Left cardiac atrium (tissue), 4 donors: ENCODE measurements at places on chromosomes 2 and 18.

DNA sequence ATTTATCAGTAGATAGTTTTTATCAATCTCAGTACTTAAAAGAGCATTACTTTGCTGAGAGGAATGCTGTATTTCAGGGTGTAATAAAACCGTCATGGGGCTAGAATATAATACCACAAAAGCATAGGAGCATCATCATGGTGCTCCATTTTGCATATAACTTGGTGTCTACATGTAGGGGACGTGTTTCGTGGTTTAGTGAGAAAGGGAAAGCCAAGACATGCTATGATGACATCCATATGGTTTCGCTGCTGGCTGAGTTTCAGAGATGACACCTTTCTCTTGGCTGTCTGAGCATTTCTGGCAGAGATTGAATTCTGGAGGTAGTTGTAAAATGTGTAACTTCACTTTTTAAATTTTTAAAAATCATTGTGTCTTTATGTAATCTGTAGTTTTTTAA lies 32.4 kb downstream of the WDR43 start:
- DNase-seq = no peak

- DNase-seq = no peak
These were observed 76.5 kb downstream of the RAD51AP2 start for GRCh38 chr2:17441790-17442189.

- no peak for DNase-seq
These were observed 39.1 kb downstream of the PCBP1 start for GRCh38 chr2:70126413-70126812.

DNA sequence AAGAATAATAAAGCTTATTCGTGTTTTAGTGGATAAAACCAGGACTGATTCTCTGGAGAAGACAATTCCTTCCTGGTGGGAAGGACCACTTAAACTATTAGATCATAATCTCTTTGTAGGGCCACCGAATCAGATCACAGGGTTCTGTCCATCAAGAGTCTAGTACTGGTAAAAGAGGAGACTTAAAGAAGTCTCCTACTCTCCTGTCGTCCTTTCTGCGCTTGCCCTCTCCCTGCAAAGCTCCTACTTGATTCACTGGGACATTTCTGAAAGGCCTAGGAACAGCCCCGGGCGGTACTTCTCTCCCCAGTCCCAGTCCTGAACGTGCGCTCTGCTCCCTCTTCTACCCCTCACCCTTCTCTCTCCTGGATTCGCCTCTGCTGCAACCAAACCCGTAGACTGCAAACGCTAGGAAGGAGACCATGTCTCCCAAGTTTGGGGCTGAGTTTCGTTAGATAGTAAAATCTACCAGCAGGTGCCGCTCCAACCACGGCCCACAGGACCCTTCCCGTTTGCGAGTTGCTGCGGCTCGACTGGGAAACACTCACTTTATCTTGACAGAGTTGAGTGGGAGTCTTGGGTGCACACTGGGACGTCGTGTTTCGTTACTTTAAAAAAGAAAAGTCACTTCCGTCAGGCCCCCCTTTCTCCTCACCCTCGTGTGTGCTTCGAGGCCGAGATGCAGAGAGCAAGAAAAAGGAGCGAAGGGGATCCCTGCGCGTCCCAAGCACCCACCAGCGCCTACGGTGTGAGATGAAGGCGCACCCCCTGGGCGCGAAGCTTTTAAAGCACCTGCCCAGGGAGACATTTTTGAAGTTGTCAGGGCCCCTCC lies 923 bp downstream of the FIGLA start:
- DNase-seq = peak; percentile 73

DNA sequence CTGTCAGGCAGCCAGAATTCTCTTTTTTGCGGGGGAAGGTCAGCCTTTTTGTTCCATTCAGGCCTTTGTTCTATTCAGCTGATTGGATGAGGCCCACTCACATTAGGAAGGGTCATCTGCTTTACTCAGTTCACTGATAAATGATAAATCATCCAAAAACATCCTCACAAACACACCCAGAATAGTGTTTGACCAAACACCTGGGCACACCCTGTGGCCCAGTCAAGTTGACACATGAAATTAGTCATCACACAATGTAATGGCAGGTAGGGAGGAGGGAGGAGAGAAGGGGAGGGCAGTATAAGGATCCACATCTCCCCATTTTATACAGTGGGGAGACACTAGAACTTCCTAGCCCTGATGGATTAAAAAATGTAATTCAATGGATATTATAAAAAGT lies 8.3 kb upstream of the RMC1 start:
- no peak for DNase-seq

GRCh38 chr2:140509765-140510164 lies 1621.1 kb downstream of the LRP1B start:
- no peak for DNase-seq

DNA sequence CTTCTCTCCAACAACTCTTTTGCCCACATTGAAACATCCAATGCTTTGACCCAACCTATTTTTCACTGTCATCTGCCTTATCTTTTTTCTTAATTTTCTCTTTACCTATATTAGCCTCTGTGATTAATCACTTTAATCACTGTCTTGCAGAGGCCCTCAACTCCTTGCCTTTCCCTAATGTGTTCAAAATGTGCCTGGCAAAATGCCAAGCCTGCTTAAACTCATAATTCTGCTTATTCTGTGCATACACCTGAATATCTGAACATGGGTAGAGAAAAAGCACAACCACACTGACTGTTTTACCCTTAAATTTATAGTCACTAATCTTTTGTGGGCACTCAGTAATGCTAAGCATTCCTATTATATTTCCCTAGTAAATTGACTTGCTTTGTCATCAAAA lies 63.0 kb upstream of the GALNT13 start:
- no peak for DNase-seq

GRCh38 chr2:14706201-14706600 lies 73.7 kb downstream of the LRATD1 start:
- DNase-seq = no peak

DNA sequence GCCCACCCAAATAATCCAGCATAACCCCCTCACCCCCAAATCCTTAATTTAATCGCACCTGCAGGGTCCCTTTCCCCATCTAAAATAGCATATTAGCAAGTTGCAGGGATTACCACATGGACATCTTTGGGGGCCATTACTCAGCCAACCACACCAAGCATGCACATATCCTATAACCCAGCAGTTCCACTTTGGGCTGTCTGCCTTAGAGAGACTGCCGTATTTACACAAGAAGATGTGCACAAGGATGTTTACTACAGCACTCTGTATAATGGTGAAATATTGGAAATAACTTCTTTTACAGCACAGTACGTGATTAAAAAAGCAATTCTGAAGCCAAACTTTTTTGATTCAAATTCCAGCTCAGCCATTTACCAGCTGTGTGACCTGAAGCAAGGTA lies 17.3 kb upstream of the LDLRAD4 start:
- no peak for DNase-seq

DNA sequence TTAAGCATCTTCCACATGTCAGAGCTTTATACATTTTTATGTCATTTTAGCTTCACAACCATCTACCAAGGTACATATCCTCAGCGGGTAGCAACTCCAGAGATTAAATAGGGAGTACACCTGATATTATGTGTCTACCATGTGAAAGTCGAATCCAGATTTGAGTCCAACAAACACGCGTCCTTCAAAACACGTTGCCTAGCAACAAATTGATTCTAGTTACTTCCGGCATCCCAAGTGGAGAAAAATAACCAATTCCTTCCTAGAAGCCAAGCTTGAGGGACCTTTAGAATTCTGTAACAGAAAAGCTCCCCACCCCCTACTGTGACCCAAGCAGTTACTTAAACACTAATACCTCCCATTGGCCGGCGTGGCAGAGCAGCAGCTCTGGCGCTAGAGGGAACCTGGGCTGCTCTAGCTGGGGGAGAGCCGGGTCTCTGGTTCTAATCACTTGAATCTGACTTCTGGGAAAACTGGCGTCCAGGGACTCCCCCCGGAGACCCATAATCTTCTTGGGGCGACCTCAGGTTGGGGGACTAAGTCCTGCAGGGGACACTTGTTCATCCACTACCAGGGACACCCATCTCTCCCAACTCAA lies at the start of gene ERICH2:
Gene ERICH2, plus strand, starts transcription at position 371 of the 598 bp plus-strand sequence. CDS start 304 bp downstream, outside the sequence.
- DNase-seq = peak; percentile 47

DNA sequence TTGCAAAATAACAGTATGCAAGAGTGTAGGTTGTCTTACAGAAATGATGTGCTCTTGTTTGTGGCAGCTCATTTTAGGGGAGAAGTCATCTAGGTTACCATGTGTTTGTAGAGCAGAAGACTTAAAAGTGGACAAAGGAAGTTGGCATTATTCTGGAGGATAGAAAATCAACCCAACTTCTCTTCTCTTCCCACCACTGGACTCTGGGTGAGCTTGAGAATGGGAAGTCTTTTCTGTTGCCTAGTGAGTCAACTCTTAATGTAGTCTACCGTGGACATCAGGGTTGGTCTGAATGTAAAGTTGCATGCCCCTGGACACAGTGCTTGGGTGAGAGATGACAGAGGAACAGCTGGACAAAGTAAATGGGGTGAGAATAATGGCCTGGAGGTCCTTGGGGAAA lies 98.3 kb downstream of the FMNL2 start:
- no peak for DNase-seq

GRCh38 chr2:109614715-109615636 lies 812 bp downstream of the SOWAHC start:
- DNase-seq = peak; percentile 29

GRCh38 chr18:32906506-32907310 lies 133.9 kb upstream of the KLHL14 start:
- no peak for DNase-seq

DNA sequence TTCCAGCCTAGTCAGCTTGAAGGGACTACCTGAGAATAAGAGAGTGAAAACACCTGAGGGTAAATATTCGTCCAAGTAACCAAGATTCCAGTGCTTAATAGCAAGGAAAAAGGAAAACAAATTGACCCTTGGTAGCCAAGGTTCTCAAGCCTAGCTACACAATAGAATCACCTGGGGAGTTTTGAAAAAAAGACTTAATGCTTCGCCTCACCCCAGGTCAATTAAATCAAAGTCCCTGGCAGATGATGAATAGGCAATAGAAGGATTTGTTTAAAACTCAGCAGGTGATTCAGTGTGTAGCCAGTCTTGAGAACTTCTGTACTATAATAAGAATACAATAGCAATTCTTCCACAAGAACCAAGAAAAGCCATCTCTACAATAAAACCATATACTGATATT lies 500.2 kb downstream of the XIRP2 start:
- no peak for DNase-seq

DNA sequence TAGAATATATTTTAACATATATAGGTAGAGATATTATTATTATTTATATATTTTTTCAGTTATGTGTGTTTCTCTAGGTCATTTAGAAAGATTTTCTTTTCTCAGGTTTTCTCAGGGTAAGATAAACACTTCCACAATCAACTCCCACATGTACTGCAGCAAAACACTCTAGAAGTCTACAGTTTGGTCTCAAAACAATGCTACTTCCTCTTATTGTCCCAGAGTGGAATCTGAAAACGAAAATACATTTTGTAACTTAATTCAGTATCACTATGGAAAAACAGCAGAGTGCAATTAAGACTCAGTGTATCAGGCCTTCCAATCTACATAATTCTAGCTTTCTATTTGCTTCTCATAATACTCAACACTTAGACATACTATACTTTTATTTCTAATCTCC lies 190.1 kb upstream of the SLC35G4 start:
- DNase-seq = no peak

DNA sequence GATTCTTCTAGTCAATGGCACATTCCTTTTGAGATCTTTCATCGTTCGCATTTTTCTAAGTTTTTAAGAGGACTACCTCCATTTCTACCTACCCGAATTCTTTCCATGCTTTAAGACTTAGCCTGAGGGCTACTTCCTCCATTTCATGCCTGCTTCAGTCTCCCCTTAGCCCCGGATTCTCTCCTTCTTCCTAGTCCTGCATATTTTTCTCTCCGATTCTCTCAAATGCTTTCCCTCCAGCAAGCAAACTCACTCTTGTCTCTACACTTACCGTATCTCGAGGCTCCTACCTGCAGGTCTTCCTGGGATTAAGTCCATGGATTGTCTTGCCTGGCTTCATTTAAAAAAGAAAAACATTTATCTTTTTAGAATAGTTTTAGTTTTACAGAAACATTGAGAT lies 354.4 kb downstream of the MYCN start:
- no peak for DNase-seq

- no peak for DNase-seq
These were observed 679.2 kb upstream of the ZNF804A start for GRCh38 chr2:183919167-183919566.

DNA sequence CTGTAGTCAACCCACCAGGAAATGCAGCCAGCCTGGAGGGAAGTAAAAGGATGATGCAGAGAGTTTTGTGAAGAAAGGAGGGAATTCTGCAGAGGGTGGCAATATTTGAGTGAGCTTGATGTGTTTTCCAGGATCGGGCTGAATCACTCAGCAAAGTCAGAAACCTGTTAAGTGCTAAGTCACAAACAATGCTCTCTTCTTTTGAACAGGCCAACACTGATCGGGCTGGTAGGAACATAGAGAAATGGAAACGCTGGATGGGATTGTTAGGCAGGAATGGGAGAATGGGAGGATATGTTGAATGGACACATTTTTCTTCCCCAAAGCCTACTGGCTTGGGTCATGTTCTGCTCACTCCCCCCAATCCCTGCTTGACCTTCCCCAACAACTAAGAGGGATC lies 36.6 kb downstream of the KCNS3 start:
- DNase-seq = no peak

DNA sequence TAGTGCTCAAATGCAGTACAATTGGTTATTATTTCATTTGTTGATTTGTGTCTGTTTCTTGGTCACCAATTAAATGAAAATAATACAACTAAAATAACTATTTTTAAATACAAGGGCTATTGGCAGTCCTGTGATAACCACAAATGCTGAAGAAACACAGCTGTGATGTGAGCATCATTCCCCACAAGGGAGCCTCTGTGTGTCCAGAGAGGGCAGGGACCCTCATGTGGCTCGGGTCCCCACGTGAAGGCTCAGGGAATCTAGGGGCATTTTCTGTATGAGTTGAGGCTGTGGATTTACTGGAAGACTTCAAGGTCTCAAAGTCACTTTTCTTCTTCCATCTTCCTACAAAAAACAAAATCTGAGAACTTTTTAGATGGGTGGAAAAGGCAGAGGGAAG lies 316.1 kb upstream of the RAB12 start:
- DNase-seq = no peak

DNA sequence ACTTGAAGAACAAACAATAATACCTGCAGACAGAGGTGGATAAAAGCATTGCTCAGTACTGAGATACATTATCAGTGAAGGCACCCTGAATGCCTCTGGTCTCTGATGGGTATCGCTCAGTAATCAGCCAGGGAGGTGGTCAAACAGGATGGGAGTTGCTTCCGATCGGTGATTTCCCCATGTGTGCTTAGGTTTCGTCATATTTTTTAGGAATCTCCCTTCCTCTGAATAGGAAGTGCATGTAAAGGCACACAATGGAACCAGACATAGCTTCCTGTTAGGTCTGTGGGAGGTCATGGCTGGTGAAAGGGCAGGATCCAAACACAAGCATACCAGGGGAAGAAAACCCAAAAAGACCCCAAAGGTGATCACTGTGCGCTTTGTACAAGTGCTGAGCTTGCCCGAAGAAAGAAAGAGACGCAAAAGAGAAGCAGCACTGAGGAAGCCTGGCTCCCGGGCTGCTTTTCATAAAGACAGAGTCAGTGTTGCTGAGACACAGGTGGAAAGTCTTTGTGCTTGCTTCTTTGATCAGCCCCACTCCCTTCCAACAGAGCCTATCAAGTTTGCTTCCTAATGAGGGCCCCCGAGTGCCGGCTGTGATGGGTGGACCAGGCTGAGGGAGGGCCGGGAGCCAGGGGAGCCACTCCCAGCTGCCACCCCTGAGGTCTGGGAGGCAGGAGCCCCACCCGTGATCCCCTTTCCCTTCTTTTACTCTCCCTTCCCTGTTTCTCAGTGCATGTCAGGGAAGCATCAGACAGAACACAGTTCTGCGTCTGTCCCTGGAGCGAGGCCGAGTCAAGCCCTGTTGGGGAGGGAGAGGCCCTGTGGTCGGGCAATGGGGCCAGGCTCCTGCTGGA lies 138.2 kb downstream of the SH3RF3 start:
- DNase-seq = peak; percentile 26

GRCh38 chr18:3605486-3605952 lies 155.5 kb downstream of the TGIF1 start:
- no peak for DNase-seq
